Activated CD4-positive, alpha-beta T cell treated with anti-CD3 and anti-CD28 coated beads, Interleukin-2, amount 50 U/mL, for 24 hours (primary cell): ENCODE measurements at places on chromosomes 6 and 20.

GRCh38 chr20:61092251-61092650, 159.8 kb upstream of the CDH4 start:
- DNase-seq = no peak

DNA sequence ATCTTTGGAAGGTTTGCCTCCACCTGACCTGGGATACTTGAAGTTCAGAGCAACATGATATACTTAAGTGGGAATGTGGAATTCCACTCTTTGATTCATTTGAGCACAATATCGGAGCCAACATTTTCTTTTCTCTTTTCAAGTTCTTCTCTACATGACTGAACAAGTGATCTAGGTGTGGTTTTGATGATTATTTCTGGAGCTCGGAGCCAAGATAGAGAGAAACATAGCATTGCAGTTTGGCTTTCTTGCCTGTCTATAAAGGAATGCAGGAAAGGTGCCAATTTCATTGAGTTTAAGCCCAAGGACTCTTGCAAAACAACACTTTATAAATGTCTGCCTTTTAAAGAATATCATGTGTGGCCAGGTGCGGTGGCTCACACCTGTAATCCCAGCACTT, 124.2 kb upstream of the FAM83B start:
- no peak for DNase-seq

- no peak for DNase-seq
Observed at GRCh38 chr6:30207619-30208295, 5.4 kb downstream of the TRIM26 start.

DNA sequence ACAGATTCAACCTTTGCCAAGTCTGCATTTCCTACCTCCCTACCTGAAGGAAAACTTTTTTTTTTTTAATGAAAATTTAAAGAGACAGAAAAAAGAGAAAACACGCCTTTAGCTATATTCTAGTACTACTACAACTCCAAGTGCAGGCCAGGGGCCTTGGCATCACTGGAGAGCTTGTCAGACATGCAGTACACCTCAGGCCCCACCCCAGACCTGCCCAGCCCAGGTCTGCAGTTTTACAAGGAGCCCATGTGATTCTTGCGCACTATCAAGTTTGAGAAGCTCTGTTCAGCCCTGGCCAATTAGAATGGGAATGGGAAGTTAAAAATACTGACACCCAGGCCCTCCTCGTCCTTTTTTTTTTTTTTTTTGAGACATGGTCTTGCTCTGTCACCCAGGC, 85.0 kb downstream of the NFATC2 start:
- no peak for DNase-seq

- DNase-seq = no peak
Observed at GRCh38 chr6:67896476-67896875, 738.6 kb upstream of the ADGRB3 start.

DNA sequence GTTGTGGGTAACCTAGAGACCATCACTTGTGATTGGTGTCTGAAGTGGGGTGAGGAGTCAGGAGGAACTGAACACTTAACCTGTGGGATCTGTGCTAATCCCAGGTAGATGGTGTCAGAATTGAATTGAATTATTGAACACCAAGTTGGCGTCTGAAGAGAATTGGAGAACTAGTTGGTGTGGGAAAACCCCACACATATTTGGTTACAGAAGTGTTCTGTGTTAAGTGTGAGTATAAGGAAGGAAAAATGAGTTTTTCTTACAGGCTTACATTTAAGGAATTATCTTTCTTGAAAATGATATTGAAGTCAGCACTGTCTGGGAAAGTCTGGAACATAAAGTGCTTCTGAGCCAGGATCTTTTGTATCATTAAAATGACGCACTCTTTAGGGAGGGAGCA, 182.9 kb upstream of the ECI2 start:
- DNase-seq = no peak

GRCh38 chr6:162857326-162857725, 129.6 kb downstream of the PACRG start:
- DNase-seq = no peak

GRCh38 chr6:13159300-13159699, 169.0 kb downstream of the TBC1D7 start:
- DNase-seq = no peak

DNA sequence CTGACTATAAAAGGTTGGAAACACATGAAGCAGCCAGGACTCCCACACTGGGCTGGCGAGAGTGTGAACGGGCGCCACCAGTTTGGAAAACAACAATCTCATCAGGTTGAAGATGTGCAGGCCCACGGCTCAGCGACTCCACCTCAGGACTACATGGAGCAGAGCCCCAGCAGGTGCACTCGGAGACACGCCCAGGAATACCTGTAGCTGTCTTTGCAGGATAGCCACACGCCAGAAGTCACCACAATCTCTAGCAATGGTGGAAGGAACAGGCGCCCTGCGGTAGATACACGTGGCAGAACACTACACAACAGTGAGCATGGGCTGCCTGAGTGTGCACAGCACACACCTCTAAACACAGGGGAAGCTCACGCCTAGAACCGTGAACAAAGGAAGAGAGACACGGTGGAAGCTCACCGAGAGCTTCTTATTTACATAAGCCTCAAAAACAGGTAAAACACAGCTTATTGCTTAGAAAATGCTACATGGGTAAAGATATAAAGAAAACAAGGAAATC, 28.7 kb upstream of the RPS6KA2 start:
- no peak for DNase-seq

DNA sequence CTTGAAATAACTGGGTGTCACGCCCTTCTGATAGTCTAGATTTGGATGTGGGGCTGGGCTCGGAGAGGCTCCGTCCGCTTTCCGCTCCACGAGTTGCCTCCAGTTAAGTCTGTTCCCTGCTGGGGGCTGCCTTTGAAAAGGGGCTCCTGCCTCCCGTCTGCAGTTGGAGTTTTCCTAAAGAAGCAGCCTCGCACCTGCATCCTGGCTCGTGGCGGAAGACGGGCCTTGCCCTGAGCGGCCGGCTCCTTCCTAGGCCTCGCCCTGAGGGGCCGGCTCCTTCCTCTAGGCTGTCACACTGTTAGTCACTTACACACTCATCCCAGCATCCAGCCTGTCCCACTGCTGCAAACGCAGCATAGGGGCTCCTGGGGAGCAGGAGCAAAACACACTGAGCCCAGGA, 74.4 kb downstream of the SMOC2 start:
- DNase-seq = no peak

GRCh38 chr6:31690231-31691077, 9.6 kb upstream of the LY6G5C start:
- no peak for DNase-seq

DNA sequence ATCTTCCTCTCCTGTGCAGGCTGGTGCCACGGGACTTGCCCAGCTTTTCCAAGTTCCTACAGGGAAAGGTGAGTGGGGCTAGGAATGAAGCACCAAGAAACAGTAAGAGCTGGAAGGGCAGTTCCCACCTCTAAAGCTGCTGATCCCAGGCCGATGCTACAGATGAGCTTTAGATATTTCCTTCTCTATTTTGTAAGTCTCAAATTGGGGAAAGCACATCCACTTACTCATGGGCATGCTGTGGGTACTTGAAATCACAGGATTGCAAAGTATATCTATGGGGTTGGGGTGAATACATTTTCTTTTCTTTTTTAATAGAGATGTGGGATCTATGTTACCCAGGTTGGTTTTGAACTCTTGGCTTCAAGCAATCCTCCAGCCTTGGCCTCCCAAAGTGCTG, 3.1 kb downstream of the ZBTB2 start:
- DNase-seq = no peak

DNA sequence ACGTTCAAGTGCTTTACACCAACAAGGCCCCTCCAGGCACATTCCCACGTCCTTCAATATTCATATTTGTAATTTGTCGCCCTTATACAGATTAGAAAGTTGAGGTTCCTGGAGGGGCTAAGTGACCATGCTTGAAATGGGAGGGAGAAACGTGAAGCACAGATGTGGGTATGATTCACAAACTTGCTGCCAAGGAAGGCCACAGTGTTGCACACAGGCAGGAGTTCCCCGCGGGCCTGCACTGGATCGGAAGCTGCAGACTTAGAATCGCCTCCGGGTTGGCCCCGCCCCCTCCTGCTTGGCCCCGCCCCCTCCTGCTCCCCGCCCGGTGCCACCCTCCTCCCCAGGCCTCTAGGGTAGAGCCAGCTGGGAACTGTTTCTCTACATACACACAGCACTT, 58.2 kb upstream of the QKI start:
- no peak for DNase-seq

GRCh38 chr6:64280569-64280968, 645.0 kb downstream of the PHF3 start:
- no peak for DNase-seq

- peak; percentile 2 for DNase-seq
Observed at GRCh38 chr20:52783769-52784168, 188.4 kb upstream of the TSHZ2 start.

DNA sequence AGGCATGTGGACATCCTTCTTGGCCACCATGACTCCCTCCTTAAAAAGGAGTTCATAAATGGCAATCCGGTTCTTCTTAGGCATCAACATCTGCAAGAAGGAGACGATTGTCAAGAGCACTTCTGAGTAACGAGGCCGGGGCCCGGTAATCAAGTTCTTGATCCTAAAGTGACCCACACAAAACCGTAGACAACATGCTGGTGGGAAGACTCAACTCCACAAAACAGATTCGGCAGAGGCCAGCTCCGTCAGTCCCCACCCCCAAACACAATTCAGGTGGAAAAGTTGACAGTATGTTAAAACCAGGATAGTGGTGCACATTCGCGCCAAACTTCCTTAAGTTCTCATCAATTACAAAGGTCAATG, 754 bp downstream of the RPS10 start:
- no peak for DNase-seq

DNA sequence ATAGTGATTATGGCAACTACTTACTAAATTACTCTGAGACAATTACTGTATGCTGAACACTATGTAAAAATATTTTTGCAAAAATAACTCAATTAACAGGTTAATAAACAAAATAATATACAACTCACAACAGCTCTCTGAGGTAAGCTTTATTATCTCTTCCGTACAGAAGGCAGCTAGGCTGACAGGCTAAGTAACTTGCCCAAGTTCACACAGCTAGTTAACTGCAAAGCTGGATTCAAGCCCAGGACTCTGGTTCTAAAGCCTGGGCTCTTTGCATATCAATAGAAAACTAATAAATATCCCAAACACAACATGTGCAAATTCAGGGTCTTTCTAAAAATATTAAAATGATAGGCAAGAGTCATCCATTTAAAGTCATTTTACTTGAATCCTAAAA, 169.5 kb upstream of the BEND3 start:
- DNase-seq = no peak

- DNase-seq = no peak
Observed at GRCh38 chr6:25675167-25675566, 23.2 kb downstream of the SCGN start.

GRCh38 chr20:37575884-37576283, 48.2 kb upstream of the BLCAP start:
- DNase-seq = no peak

DNA sequence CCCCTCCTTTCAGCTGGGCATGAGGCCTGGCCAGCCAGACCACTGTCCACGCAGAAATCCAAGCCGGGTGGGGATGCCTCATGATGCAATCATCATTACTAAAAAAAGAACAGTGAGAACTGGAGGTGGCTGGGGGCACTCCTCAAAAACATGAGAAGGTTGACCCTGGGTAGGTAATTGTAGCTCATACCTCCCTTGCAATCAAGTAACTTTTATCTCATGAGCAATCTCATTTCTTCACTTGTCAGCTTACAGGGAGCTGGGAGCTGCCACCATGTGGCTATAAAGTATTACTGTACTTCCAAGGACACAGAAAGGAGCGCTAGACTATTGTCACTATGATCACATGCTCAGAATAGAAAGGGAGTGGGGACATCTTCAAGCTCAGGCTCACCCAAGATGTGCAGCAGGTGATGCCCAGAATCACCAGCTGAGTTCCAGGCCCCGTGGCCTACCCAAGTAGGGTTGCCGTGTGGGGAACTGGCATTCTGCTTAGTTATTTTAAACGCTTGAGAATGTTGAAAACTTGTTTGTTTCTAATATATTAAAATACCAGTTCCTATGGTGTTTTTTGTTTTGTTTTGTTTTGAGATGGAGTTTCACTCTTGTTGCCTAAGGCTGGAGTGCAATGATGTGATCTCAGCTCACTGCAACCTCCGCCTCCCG, 3.0 kb upstream of the CDH26 start:
- DNase-seq = no peak

DNA sequence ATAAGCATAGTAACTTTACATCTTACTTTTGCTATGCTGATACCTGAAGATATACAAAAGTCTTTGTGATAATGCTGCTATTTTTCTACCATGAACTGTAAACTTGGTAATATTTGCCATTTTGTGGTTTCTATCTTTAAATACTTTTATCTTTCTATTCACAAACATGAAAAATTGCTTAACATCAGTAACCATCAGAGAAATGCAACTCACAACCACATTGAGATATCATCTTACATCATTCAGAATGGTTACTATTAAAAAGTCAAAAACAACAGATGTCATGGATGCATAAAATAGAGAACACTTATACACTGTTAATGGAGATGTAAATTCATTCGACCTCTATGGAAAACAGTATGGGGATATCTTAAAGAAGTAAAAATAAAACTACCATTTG, 112.0 kb downstream of the TRDN start:
- DNase-seq = no peak

GRCh38 chr20:61049684-61050083, 202.4 kb upstream of the CDH4 start:
- no peak for DNase-seq

- DNase-seq = no peak
Observed at GRCh38 chr6:13349811-13350506, 21.6 kb upstream of the TBC1D7 start.

DNA sequence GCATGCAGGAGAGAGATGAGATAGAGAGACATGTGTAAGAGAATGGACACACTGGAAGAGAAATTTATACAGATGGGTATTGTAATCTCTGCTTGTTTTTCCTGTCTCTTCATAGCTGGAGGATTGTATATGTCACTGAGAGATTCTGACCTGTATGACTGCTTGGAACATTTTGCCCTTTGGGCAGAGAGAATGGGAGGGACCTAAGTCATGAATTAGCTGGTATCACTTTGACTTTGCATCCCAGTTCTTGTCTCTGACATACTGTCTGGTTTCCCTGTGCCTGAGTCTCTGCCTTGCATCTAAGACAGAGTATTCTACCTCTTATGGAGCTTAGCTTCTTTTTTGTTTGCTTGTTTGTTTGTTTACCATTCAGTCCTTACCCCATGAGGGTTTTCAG, 37.0 kb upstream of the ASCC3 start:
- no peak for DNase-seq

DNA sequence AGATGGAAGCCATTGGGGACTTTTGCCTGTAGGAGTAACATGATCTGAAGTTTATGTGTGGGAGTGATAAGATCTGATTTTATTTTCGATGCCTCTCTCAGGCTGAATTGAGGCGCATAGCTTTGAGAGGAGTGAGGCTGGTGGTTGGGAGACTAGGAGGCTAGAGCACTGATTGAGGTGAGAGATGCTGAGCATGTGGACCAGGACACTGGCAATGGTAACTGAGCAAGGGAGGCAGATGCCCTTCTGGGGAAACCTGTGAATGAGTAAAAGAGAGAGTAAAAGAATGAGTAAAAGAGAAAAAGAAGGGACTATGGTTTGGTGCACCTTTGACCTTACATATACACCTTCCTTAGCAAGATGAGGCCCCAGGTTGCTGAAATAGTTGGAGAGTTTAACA, 3.0 kb downstream of the RRP36 start:
- DNase-seq = no peak

GRCh38 chr20:22966787-22967464, 68.2 kb upstream of the SSTR4 start:
- no peak for DNase-seq

GRCh38 chr6:129608886-129609537, 101.0 kb downstream of the ARHGAP18 start:
- no peak for DNase-seq

- no peak for DNase-seq
Observed at GRCh38 chr20:44006578-44006977, 91.9 kb downstream of the TOX2 start.

- no peak for DNase-seq
Observed at GRCh38 chr6:142550310-142551063, 248.7 kb downstream of the ADGRG6 start.
